ENCODE measurements at places on chromosomes 2 and 18.

DNA sequence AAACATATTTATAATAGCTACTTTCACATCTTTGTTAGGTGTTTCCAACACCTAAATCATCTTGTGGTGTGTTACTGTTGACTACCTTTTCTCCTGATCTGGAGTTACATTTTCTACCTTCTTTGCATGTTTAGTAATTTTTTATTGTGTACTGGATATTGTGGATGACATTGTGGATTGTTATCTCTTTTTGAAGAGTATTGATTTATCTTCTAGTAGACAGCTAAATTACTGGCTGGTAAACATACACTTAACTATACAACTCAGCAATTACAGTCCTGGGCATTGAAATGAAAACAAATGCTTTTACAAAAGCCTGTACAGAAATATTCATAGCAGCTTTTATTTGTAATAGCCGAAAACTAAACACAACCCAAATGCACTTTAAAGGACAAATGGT lies 150.8 kb downstream of the PTRHD1 start:
- no peak for DNase-seq

DNA sequence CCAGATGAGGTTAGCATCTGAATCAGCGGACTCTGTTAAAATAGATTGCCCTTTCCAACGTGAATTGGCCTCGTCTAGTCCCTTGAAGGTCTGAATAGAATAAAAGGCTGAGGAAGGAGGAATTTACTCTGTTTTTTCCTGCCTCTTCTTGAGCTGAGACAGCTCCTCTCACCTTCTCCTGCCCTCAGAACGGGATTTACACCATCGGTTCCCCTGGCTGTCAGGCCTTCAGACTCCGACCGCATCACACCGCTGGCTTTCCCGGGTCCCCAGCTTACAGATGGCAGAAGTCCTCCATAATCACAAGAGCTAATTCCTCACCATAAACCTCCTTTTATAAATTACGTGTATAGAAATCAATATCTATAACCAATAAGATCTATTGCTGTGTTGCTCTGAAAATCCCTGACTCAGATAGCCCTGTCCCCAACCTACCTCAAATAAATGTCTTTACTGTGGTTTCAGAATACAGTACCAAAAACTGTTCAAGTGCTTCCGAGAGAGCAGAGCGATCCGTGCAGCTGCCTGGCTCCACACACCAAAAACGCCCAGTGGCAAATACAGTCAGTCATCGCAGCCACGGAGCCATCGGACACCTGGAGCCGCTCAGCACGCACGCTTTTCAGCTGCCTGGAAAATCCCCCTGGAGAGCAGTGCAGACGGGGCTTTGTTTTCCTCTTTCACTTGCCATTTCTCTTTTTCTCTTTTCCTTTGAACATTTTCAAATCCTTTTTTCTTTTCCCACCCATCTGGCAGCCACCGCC lies 196.9 kb downstream of the NRP2 start:
- peak; percentile 74 for DNase-seq

- no peak for DNase-seq
Observed at GRCh38 chr2:236014408-236015131, 153.6 kb downstream of the GBX2 start.

GRCh38 chr2:120844070-120844738 lies 108.5 kb downstream of the GLI2 start:
- DNase-seq = no peak

DNA sequence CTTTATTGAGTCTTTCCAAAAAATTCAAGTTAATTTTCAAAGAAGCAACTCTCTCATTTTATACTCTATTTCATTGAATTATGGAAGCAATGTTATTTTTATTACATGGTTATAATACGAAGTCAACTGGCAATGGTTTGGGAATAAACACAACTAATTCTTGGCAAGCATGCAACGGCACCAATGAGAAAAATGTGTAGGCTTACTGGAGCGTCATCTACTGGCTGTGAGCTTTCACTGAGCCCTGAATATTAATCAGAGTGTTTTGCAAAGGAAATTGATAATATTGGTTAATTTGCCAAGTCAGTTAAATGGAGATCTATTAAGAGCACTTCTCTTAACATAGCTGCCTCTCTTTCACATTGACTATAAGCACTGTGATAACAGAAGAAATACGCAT lies 163.9 kb downstream of the IKZF2 start:
- DNase-seq = no peak

- DNase-seq = no peak
Observed at GRCh38 chr18:9782073-9782857, 74.2 kb downstream of the RAB31 start.

- DNase-seq = no peak
Observed at GRCh38 chr2:62406573-62407043, 99.4 kb downstream of the TMEM17 start.

GRCh38 chr18:51048190-51048589 lies 18.2 kb downstream of the SMAD4 start:
- DNase-seq = no peak

DNA sequence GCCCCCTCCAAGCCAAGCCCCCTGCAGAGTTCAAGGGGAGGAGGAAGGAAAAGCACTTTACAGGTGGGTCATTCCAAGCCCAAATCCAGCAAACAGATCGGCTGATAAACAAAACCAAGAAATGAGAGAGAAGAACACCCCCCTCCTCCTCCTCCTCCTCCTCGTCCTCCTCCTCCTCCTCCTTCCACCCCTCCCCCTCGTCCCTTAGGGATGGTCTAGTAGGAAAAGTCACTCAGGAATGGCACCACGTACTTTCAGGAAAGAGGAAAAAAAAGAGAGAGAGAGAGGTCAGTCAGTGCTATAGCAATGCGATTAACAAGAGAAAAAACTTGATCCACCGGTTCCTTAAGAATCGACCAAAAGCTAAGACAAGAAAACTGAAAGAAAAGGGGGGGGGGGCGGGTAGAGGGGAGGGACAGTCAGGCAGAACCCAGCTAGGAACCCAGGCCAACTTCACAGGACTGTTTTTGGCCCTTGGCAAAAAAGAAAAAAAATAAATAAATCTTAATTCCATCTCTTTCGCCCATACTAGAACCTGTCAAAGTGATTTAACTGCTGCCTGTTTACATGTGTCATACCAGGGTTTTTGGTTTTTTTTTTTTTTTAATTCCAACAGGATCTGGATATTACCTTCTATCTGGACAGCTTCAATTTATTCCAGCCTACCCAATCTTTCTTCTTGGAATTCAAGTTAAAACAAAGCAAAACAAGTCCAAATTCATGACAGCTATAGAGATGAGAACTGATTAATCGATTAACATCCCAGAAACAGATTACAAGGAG lies 906 bp downstream of the IKZF2 start:
- DNase-seq = no peak

DNA sequence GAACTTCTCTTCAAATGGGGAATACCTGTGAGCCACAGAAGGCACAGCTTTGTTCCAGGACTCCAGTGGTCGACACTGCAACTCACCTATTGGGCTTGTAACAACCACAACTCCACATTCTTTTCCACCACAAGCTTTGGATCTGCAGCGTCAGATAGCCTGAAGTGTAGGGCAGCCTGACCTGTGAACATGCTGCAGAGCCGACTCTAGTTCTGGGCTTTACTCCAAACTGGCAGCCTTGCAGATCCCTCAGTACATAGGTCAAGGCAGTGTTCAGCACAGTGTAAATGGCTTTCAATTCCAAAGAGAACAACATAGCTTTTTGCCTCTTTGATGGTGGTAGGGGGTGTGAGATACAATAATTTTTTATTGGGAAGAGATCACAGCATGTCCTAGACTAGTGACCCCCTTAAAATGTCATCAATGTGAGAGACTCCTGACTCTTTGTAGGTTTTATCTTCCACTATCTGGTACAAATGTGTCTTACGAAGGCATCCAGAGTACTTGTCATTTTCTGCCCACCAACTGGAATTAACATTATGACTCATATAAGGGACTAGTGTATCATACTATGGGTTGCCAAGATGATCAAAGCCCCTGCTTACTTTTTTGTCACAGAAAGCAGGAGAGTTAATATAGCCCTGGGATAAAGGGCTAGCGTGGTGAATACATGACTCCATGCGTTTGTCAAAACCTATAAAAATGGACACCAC lies 149.8 kb downstream of the COPS8 start:
- no peak for DNase-seq

GRCh38 chr2:55490554-55490953 lies 29.0 kb upstream of the CFAP36 start:
- DNase-seq = peak; percentile 98

GRCh38 chr2:215654148-215654819 lies 218.4 kb upstream of the FN1 start:
- no peak for DNase-seq

GRCh38 chr18:39435209-39435608 lies 1869.6 kb upstream of the CELF4 start:
- DNase-seq = no peak

GRCh38 chr2:42274863-42275262 lies 86.2 kb downstream of the COX7A2L start:
- no peak for DNase-seq

DNA sequence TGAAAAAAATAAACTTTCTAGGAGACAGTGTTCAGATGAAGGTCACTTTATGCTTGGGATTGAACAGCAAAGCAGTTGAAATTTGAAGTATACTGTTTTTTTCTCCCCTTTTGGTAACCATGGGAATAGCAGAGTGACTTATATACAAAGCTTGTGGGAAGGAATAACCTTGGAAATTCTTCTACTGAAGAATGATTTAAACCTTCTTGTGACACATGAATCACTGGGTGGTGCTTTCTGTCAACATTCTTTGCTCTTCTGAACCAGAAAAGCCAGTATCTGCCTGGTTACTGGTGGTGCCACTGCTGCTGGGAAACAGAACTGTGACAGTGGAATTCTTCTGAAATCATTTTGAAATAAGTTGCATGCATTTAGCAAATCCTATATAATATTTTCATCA lies 39.4 kb upstream of the RND3 start:
- DNase-seq = no peak

GRCh38 chr2:149921911-149922616 lies 334.5 kb upstream of the MMADHC start:
- DNase-seq = no peak

GRCh38 chr2:203775684-203776083 lies 69.2 kb downstream of the CD28 start:
- no peak for DNase-seq

DNA sequence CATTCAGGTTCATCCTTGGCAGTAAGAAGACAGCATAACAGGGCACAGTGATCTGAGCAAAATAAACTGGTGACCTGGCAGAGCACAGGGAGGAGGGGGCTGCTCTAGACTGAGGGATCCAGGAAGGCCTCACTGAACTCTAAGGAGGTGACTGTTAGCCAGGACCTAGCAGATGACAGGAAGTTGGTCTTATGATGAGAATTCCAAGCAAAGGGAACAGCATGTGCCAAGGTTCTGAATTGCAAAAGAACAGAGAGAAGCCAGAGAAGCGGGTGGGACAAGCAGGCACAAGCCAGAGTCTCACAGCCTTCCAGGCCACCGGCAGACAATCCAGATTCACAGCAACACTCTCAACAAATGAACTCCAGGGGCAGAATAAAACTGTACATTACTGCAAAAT lies 152.7 kb upstream of the PTPRM start:
- no peak for DNase-seq

DNA sequence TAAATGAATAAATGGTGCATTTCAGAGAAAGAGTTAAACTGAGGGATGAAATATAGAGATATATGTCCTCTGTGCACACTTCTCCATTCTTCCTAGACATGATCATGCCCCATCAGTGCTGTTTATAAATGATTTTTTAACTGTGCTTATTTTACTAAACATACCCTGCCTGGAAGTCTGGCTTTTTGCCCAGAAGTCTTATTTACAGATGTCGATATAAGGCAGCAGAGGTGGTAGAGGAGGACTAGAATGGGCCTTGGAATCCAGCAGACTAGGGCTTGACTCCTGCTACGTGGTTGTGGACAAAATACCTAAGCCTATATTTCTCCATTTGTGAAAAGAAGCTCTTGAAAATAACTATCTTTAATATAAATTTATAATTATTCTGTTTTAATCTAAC lies 355.5 kb downstream of the RAD51AP2 start:
- no peak for DNase-seq

DNA sequence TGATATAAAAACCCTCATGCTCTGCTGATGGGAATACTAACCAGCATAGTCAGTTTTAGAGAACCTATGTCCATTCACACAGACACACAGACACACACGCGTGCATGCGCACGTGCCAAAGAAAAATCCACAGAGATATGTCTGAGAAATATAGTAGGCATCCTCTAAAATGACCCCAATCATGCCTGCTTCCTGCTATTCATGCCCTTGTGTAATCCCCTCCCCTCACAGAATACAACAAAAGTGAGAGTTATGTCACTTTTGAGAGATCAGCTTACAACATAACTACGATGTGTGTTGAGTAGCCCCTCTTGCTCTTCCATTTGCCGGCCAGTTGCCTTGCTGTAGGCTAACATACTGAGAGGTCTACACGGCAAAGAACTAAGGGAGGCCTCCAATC lies 121.3 kb downstream of the DYM start:
- DNase-seq = no peak

- DNase-seq = no peak
Observed at GRCh38 chr2:70964596-70965386, 13.6 kb upstream of the ANKRD53 start.

All from SHP77 treated with DMSO at 0.1 percent for 48 hours (cell line).